Adipocyte (in vitro differentiated cells): ENCODE measurements at places on chromosomes 16 and 17.

- DNase-seq = no peak
Measured at GRCh38 chr17:55705847-55706246, 16.8 kb downstream of the TMEM100 start.

DNA sequence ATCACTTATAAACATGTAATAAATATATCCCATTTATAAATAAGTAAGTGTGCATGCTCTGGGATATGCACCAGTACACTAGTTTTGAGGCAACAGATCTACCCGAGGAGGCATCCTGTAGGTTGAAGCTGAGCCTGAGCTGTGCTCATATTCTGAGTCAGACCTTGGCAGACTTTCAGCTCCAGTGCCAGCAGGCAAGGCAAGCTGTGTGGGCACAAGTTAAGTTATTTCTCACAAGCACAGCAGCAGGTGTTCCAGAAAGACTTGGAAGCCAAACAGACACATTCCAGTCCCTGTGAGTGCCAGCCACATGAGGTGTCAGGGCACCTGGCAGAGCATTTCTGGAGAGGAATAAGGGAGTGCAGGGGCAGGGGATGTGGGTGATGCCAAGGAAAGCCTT is 1.3 kb upstream of the CLEC19A start:
- DNase-seq = peak; percentile 4

DNA sequence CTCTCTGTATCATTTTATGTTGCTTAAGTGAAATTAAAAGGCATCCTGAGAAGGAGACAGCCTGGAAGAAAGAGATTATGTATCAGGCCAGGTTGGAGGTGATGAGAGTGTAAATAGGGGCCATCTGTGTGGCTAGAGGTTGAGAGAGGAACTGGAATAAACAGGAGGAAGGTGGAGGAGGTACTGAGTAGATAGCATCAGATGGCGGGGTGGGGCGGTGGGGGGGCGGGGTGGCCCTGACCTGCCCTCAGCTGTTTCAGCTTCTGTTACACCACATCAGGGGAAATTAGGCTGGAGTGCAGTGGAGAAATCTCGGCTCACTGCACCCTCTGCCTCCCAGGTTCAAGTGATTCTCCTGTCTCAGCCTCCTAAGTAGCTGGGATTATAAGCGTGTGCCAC is 6.9 kb upstream of the KCNG4 start:
- no peak for DNase-seq

- DNase-seq = peak; percentile 76
Measured at GRCh38 chr16:56841233-56841632, 23.8 kb upstream of the SLC12A3 start.

DNA sequence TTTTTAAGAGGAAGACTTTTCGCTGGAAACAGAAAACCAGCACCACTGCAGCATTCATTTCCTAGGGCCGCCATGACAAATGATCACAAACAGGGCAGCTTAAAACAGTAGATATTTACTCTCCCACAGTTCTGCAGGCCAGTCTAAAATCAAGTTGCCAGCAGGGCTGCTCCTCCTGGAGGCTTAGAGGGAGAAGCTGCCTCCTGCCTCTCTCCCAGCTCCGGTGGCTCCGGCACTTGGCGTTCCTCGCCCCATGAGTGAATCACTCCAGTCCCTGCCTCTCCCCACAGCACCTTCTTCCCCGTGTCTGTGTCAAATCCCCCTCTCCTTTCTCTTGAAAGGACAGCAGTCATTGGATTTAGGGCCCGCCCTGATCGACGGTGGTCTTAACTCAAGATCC is 72.1 kb downstream of the SOCS1 start:
- DNase-seq = no peak

GRCh38 chr16:55256412-55257016 is 67.5 kb upstream of the IRX6 start:
- no peak for DNase-seq

- peak; percentile 33 for DNase-seq
Measured at GRCh38 chr16:87076950-87077749, 240.0 kb downstream of the C16orf95 start.

GRCh38 chr16:49463529-49463928 is 89.9 kb downstream of the C16orf78 start:
- DNase-seq = no peak

GRCh38 chr16:85546585-85547447 is 66.3 kb upstream of the GSE1 start:
- DNase-seq = no peak

GRCh38 chr16:4505356-4506147 is 29.4 kb downstream of the HMOX2 start:
- no peak for DNase-seq

DNA sequence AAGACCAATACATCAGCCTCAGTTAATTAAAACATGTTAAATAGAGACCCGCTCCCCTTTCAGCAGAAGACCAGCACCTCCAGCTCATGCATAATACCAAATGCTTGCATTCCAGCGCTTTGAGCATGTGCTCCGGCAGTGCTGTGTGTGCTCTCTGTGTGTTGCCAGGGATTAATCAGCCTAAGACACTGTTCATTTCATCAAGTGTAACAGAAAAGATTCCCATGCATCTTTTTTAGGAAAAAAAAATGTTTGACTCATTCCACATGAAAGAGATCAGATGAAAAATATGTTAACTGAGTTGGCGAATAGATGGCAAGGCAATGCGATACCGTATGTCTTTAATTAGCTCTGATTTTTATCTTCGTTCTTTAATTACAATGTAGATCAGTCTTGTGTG is 187.6 kb downstream of the RPTOR start:
- DNase-seq = peak; percentile 64

GRCh38 chr16:85757341-85757822 is 6.5 kb upstream of the C16orf74 start:
- peak; percentile 62 for DNase-seq
